T-helper 17 cell (primary cell): ENCODE measurements at places on chromosomes 5 and 9. TPM values are rescaled to one million over a fixed set of nuclear protein-coding genes. Genes with fewer than 3 reads are reported as not detected.
A peak's percentile ranks its signal among the peaks of the same experiment; 100 is the strongest.

GRCh38 chr5:131375351-131375750 is 111.5 kb downstream of the CDC42SE2 start:
- no peak for DNase-seq

- DNase-seq = no peak
These were observed at the start of gene SELENOP for GRCh38 chr5:42811591-42812446. Gene SELENOP (minus strand): TSS chr5:42811892. CDS start chr5:42808353, 3,539 bp downstream.

- DNase-seq = no peak
These were observed 621 bp downstream of the NR6A1 start for GRCh38 chr9:124770359-124771020.

DNA sequence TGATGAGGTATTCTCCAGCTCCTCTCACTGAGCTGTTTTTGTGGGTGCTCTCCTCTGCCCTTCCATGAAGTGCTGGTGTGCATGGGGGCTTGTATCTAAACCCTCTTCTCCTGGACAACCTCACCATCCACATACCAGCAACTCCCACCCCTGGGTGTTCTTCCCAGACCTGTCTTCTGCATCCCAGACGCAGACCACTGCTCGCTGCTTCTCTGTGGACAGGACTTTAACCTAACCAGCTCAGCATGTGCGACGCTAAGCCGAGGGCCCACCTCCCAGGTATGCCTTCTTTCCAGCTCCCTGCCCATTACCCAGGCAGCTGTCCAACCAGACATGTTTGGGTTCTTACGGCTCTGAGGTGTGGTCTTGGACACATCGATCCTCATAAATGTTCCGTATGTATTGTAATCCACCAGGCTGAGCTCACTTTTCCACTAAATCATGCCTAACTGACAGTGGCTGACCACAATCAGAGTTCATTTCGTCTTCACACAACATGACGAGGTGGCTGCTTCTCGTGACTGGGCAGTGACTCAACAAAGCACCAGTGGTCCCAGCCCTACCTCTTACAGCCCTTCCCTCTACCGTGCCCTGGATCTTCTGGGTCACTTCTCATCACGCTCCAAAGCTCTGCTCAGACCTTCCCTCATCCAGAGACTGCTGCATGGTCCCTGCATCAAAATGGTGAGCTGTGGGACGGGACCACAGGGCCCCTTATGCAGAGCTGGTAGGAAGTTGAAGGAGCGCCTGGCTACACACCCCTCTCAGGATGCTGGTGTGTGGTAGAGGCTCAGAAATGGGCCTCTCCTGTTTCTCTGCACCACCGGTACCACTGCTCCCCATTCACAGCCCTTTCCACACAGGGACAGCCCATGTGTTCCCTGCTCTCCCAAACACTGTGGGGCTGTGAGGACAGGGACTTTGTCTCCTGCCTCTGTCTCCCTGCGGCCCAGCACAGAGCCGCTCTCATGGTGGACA is 9.6 kb upstream of the PTGES2 start:
- DNase-seq = no peak

GRCh38 chr5:116673453-116673852 is 98.8 kb upstream of the SEMA6A start:
- DNase-seq = no peak

- DNase-seq = no peak
These were observed 29.9 kb downstream of the NFX1 start for GRCh38 chr9:33320230-33320567.

GRCh38 chr5:127683008-127683407 is 20.2 kb upstream of the CCDC192 start:
- DNase-seq = no peak

DNA sequence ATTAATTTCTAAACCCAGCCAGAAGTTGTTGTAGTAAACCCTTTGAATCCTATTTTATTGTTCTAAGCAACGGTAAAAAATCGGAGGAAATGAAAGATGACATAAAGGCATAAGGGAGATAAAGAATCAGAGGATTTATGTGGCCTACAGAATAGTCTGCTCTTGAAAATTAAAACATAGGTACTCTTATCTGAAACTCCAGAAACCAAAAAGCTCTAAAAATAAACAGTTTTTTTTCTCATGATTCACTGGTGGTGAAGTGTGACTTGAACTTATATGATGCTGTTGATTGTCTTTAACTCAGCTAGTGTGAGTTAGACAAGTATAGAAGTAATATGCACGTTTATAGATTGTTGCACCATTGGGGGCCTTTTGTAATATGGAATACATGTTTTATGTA is 80.3 kb downstream of the HSD17B4 start:
- DNase-seq = no peak

DNA sequence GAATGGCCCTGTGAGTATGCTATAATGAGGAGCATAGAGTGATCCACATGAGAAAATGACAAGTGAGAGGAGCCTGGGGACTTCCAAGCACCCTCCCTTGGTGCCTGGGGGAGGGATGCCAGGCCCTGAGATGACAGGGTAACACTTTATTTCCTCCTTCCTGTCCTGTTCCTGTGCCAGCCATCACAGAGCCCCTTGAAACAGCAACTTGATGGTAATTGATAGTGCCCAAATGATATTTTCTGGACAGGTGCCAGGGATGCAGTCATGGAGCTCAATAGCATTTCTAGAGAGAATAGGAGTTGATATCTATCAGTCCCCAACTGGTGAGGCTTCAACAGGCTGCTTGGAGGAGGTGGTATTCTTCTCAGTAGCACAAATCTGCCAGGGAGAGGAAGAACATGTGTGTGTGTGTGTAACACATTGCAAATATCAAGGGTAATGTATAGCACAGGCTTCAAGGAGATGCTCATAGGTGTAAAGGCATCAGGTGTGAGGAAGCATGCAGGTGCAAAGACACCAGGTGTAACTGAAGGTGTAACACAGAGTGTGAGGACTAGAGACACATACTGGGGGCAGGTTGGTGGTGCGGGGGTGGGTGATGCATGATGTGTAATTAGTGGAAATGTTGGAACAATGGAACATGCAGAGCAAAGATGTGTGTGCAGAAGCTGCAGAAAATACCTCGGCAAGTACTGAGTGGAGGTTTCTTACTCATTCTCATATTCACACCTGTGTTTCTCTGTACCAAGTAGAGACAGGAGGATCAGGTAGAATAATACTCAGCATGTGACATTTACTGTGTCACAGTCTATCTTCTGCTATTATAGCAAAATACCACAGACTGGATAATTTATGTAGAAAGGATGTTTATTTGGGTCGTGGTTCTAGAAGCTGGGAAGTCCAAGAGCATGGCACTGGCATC is 18.1 kb upstream of the WWC1 start:
- no peak for DNase-seq

- DNase-seq = no peak
These were observed 2.5 kb upstream of the PLAC8L1 start for GRCh38 chr5:146107901-146108300.

DNA sequence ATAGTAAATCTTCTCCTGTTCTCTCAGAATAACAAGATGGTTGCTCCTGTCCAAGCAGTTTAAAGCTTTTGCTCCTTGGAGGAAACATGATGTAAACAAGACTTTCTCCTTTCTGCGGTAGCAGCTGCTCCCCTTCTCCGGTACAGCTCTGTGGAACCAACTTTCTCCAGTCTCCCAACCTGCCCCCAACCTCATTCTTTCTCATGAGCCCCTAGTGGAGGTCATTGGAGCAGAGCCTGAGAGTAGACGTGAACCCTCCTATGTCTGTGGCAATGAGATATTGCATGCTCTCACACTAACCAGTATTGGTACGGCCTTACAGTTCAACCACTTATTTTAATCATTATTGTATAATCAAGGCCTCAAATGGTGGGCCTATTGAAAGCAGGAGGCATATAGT is 483.8 kb upstream of the CDH10 start:
- DNase-seq = no peak

- DNase-seq = peak; percentile 47
These were observed 113.7 kb downstream of the TRPM6 start for GRCh38 chr9:74773886-74774479.

GRCh38 chr9:108545436-108545835 is 310.4 kb downstream of the ACTL7B start:
- DNase-seq = no peak

TCERG1 gene
- 84.6 TPM for total RNA-seq

GPR150 gene
- total RNA-seq = 2.5 TPM

RNF145 gene
- total RNA-seq = 70.5 TPM

SMIM33 gene
- 0.32 TPM for total RNA-seq

NSG2 gene
- not detected for total RNA-seq

FCN2 gene
- total RNA-seq = not detected

CARTPT gene
- total RNA-seq = not detected

SEC24A gene
- 21.0 TPM for total RNA-seq

UNC13B gene
- total RNA-seq = 0.99 TPM

INPP5E gene
- 32.7 TPM for total RNA-seq
